ENCODE measurements at places on chromosomes 12 and 14.

- DNase-seq: no peak
Observed at GRCh38 chr14:25396128-25396527, 346.2 kb upstream of the STXBP6 start.

DNA sequence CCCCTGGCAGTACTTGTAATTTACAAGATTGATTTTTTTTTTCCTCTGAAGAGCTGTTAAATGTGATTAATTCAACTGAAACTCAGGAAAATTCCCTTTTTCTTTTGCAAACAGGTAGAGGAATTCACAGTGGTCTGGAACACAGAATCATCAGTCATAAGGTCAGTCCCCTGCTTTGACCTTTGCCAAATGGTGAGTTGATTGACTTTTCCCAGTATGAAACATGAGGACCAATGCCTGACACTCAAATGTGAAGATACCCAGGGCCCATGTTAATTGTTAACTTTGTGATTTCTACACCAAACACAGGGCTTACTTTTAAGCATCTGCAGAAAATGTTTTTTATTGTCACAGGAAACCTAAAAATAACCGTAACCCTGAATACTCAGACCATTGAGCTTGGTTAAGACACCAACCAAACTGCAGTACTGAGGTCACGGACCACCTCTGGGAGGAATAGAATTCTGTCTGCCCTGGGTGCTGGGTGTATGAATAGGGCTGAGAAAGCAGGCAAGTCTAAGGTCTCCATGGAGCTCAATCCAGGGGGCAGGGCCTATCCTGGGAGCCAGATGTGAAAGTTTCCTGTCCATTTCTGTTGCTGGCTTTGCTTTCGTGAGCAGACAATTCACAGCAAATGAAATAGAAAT, 192.4 kb downstream of the TMX1 start:
- no peak for DNase-seq

GRCh38 chr14:88914956-88915355, 90.5 kb downstream of the TTC8 start:
- DNase-seq: no peak

DNA sequence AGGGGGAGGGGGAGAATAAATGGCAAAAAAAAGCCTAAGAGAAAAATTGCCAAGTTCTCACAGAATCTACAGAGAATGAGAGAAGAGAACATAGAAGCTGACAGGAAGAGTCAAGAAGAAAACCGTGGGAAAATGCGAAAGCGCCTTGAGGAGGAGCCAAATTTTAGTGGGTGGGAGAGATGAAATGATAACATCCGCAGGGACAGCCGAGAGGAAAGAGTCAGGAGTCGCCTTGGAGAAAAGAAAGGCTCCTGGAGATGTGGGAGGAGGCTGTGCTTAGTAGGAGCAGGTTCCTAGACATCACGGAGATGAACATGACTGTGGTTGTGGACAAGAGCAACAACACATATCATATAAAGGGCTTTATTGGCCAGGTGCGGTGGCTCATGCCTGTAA, 49.4 kb downstream of the PHLDA1 start:
- DNase-seq: no peak

- no peak for DNase-seq
Observed at GRCh38 chr14:49897965-49898364, 5.1 kb downstream of the ARF6 start.

DNA sequence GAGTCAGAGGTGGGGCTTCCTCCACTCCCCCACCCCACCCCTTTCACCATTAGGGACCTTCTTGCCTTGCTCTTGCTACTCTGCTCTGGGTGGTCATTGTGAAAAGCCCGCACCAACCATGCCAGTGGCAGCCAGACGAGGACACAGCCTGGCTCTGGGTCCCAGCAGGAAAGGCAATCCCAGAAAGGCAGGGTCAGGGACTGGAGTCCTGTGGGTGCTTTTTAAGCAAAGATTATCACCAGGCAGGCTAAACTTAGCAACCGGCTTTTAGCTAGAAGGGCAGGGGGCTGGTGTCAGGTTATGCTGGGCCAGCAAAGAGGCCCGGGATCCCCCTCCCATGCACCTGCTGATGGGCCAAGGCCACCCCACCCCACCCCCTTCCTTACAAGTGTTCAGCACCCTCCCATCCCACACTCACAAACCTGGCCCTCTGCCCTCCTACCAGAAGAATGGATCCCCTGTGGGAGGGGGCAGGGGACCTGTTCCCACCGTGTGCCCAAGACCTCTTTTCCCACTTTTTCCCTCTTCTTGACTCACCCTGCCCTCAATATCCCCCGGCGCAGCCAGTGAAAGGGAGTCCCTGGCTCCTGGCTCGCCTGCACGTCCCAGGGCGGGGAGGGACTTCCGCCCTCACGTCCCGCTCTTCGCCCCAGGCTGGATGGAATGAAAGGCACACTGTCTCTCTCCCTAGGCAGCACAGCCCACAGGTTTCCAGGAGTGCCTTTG, 1.2 kb upstream of the GAPDH start:
- DNase-seq: no peak

DNA sequence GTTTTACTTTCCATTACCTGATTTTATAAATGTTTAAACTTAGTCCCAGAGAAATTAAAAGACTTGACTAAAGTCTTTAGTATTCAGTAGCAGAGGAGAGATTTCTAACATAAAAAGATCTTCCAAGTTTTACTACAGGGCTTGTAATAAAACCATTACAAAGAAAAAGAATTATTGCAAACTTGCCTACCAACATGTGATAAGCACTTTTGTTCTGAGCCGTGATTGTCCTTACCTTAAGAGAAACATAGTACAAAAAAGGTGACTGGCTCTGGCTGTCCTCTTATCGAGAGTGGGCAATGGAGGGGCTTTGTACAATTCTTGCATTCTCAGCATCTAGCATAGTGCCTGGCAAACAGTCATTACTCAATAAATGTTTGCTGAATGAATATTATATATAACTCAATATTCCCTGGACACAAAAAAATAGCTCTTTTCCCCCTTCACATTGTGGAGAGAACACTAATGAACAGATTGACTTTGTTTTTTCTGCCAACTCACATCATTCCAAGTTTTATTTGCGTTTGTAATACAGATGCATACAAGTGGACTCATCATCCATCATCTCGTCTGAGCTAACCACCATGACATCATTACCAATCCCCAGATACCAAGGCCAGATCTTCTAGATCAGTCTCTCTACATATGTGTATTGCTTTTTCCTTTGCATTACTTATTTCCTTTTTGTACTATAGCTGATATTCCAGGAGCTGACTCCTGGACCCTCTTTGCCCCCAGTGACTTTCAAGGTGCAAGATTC, 192.8 kb upstream of the EEA1 start:
- no peak for DNase-seq

- no peak for DNase-seq
Observed at GRCh38 chr12:132506328-132507160, 16.6 kb downstream of the FBRSL1 start.

- no peak for DNase-seq
Observed at GRCh38 chr14:63405715-63406114, 87.0 kb upstream of the GPHB5 start.

- DNase-seq: no peak
Observed at GRCh38 chr12:105329926-105330282, 587 bp upstream of the C12orf75 start.

GRCh38 chr12:105426766-105427165, 96.3 kb downstream of the C12orf75 start:
- no peak for DNase-seq

DNA sequence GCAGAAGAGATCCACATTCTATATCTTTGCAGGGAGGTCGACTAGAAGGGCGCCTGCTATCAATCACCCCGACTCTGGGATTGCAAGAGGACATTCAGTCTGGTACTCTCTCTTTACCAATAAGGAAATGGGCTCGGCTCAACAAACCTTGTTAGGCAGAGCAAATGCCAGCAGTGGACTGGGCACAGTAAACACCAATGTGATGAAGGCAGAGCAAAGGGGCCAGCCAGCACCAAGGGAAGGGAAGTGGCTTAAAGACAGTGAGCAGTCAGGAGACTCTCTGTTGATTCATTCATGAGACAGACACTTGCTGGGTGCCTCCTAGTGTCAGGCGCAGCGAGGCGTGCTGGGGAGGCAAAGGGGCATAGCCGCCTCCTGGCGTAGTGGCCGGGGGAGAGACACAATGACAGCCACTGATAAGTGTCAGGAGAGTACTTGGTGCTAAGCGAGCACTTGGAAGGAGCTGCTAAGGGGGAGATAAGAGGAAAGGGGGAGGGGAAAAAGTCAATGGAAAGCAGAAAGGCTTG, 34.1 kb downstream of the TMCC3 start:
- DNase-seq: no peak

- no peak for DNase-seq
Observed at GRCh38 chr14:84217066-84217465, 1312.9 kb upstream of the FLRT2 start.

GRCh38 chr14:59360923-59361794, 104.0 kb downstream of the GPR135 start:
- DNase-seq: peak; percentile 14

GRCh38 chr12:44031472-44032185, 195.7 kb downstream of the TMEM117 start:
- no peak for DNase-seq

DNA sequence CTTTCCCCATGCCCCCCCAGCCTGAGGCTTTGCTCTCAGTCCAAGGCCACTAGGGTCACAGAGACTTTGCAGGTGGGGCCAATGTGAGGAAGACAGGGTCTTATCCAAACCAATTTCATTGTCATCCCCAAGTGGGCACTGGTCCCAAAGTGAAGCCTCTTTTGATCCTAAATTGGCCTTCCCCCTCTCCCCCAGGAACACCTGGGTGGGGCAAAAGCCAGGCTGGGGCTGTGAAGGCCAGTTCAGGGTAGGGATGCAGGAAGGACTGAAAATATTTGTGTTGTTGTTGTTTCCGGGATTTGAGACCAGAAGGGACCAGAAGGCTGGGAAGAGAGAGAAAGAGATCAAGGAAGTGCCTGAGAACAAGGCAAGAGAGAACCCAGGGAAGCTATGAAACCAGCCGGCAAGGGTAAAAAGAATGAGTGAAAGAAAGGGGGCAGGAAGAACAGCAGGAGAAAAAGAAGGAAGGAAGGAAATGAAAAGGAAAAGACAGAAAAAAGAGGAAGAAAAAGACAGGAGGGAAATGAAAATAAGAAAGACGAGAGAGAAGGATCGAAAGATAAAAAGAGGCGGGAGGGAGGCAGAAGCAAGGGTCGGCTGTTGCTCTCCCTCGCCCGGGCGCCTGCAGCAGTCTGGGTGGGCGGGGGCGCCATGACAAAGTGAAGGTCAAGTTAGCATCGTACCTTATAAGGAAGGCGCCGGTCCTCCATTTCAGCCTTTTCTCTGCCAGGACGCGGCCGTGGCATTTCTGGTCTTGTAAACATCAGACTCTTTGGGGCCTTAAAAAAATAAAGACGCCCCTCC, 7.4 kb upstream of the HOXC11 start:
- no peak for DNase-seq

DNA sequence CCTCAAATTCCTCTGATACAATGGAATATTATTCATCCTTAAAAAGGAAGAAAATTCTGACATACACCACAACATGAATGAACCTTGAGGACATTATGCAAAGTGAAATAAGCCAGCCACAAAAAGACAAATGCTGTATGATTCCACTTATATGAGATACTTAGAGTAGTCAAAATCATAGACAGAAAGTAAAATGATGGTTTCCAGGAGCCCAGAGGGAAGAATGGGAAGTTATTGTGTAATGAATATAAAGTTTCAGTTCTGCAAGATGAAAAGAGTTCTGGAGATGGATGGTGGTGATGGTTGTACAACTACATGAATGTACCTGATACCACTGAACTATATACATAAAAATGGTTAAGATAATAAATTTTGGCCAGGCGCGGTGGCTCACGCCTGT, 18.3 kb downstream of the VWF start:
- no peak for DNase-seq

DNA sequence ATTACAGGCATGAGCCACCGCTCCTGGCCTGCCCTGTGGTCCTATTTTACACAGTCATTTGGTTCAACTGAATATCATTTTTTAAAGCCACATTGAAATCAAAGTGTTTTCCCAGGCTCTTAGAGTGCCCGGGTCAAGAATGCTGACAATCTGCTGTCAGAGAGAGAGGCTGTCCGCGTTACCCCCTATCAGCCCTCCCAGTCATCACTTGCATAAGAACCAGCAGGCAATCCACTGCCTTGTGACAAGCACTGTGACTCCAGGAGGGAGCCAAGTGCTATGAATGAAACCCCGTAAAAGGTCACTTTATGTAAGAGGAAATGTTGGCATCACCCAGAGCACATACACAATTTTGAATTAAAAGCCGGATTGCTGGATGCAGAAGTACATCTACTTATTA, 13.5 kb downstream of the PHLDA1 start:
- DNase-seq: no peak

GRCh38 chr12:58443273-58443980, 476.9 kb downstream of the LRIG3 start:
- DNase-seq: no peak

GRCh38 chr14:34355584-34356263, 106.3 kb downstream of the SPTSSA start:
- DNase-seq: no peak

GRCh38 chr12:101789171-101789570, 41.6 kb downstream of the GNPTAB start:
- DNase-seq: no peak

- DNase-seq: no peak
Observed at GRCh38 chr14:94310248-94310647, 12.9 kb downstream of the SERPINA6 start.

DNA sequence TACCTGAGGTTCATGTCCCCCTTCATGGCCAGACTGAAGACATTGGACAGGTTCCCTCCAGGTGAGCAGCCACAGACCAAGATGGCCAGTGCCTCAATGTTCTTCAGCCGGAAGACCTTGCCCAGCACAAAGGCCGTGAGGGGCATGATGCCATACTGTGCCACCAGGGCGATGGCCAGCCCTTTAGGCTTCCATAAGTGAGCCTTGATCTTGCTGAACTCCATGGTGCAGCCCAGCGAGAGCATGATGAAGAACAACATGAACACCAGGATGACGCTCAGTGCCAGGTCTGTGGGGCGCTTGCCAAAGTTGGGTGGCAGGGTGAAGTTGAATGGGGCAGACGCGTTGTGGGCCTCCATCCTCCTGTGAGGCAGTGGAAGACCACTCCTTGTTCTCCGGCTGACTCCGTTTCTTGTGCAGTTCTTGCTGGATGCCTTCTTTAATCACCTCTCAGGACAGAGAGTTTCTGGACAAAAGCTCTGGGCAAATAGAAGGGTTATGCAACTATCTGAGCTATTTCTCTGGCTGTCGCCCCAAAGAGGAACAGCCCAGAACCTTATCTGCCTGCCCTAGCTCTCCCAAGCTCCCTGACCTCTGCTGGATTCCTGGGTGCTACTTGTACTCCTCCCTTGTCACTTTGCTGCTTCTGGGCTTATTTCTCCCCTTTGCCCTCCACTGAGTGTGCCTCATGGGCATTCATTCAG, at the start of gene SLC10A1:
SLC10A1 (minus strand) TSS at position 445 of the 704 bp plus-strand sequence; CDS start at position 359, 86 bp downstream.
- no peak for DNase-seq

DNA sequence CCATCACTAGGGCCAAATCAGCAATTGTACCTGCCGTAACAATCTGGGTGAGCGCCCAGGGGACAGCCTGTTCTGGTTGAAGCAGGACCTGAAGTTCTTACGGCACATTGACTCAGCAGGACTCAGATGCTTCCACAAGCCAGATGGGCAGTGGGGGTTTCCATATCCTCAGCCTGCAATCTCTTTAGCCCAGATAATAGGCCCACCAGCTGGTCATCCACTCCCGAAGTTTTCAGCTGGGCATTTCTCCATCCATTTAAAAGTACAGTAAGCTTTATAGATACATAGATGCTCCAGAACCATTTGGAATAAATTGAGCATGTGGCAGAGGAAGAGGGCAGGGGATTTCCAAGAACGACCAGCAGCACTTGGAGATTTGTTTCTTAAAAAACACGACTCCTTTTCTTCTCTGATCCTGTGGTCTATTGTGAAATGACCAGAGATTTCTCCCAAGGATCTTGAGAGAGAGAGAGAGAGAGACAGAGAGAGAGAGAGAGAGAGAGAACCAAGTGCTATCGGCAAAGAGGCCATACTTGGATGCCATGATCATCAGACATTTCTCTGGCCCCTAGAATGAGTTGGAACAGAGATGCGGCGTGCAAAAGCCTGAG, 74.8 kb upstream of the PLXNC1 start:
- no peak for DNase-seq
